ENCODE measurements at places on chromosomes 6 and 20.

GRCh38 chr6:35011096-35012041 is 122.3 kb downstream of the ANKS1A start:
- no peak for DNase-seq

DNA sequence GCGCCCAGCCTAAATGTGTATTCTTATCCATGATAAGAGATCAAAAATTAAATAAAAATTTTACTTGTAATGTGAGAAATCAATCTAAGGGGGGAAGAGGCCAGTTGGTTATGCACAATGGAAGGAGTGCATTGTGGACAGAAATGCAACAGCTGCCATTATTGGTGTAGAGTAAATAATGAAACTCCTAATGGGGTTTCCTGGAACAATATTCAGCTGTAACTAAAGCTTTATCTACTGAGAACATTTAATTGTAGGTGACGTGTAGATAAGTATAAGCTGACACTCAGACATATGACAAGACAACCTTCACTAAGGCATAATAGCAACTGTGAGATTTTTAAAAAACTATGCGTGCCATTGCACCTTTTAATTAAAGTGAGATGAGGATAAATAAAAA is 71.4 kb downstream of the CEP57L1 start:
- DNase-seq, result no peak

DNA sequence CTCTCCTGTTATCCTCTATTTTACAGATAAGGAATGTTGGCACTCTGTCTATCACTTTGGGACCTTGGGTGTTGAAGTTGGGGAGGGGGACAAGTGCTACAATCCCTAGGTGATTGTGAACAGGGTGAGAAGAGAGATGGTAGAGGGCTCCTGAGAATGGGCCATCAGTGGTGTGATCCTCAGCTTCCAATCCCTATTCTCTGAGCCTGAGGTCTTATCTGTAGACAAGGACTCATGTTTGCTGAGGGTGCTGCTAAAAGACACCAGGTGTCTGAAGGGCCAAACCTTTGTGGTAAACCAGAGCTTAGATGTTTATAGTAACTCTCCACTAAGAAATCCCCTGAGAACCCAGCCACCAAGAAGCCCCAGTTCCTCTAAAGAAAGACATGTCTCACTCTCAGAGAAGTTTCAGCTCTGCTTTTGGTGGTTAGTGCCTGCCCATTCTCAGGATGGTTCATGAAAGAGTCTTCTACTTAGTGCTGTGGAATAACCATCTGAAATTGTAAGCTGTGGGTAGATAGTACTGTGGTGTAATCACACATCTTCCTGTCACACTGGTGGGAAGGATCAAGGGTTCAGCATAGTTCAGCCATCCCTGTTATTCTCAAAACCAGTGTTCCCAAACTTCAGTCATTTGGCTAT is 58.2 kb upstream of the IL20RA start:
- DNase-seq, result no peak

GRCh38 chr6:36851149-36851614 is 11.9 kb upstream of the CPNE5 start:
- peak; percentile 89 for DNase-seq

- no peak for DNase-seq
These were observed 84.5 kb upstream of the GPR6 start for GRCh38 chr6:109893606-109894005.

DNA sequence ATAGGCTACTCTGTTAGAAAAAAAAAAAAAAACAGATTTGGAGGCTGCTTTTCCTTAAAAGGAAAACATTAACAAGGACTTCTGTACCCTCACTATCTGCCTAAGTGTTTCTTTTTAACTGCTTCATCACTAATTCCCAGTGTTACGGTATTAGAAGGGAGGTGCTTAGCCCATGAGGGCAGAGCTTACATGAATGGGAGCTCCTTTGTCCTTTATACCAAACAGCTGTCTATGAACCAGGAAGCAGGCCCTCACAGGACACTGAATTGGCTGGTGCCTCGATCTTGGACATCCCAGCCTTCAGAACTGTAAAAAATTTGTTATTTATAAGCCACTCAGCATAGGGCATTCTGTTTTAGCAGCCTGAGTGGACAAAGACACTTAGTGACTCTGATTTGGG is 215.6 kb upstream of the NRSN1 start:
- DNase-seq, result peak; percentile 17

DNA sequence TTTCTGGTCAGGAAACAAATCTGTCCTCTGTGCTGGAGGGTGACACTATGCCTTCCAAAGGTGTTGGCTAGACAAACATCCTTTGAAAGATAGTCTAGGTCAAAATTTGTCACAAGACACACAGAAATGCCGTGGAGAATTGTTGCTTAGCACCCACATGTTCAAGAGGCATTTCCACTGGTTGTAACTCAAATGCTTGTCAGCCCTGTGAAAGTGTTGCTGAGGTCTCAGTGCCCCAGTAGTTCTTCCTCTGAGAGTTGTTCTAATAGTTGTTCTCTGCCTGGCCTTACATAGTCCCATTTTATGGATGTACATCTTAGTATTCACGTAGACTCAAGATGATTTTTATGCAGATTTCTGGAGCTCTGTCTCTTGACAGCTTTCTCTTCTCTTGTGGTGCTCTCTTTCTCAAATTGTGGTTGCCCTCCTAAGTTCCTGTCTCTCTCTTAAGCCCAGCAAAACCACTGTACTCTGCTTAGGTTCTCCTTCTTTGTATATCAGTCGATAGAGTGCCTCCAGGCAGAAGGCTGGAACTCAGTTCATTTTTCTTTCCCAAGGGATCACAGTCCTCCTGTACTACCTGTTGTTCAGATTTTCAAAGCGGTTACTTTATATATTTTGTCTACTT is 39.5 kb upstream of the REV3L start:
- DNase-seq, result no peak

DNA sequence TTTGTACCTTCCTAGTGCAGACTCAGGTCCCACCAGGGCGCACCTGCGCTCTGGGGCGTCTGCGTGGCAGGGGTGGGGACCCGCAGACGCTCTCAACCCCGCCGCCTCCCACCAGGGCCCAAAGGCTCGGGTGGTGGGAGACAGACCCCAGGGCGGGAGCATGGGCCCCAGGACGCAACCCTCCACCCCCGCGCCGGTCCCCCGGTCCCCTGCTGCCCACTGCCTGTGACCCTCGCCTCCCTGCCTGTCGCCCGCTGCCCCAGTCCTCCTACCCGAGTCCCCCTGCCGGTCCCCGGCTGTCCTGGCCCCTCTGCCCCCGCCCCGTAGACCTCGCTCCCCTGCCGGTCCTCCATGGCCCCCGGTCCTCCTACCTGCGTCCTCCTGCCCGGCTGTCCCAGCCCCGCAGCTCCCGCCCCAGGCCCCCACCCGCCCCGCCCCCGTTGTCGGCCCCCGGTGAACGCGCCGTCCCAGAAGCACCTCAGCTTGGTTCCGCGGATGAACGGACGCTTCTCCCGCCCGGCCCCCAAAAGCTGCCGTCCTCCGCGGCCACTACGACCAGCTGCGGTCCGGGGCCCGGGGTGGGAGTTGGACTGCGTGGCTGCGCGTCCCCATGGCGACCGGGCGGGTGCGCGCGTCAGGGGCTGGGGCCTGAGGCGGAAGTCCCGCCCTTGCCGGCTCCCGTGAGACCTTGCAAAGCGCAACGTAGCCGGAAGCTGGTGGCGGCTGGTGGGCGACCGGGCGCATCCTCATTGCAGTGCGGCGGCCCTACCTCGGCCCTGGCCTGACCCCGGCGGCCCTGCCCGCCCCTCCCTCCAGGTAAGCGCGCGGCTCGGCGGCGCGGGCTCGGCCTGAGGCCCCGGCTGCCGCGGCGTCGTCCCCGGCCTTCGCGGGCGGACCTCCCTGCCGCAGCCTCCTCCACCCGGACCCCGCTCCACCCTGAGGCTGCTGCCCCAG is at the start of gene ARFGAP1:
Gene ARFGAP1, plus strand, starts transcription at position 709 of the 954 bp plus-strand sequence. CDS start 2,768 bp downstream, outside the sequence.
- DNase-seq, result peak; percentile 71

DNA sequence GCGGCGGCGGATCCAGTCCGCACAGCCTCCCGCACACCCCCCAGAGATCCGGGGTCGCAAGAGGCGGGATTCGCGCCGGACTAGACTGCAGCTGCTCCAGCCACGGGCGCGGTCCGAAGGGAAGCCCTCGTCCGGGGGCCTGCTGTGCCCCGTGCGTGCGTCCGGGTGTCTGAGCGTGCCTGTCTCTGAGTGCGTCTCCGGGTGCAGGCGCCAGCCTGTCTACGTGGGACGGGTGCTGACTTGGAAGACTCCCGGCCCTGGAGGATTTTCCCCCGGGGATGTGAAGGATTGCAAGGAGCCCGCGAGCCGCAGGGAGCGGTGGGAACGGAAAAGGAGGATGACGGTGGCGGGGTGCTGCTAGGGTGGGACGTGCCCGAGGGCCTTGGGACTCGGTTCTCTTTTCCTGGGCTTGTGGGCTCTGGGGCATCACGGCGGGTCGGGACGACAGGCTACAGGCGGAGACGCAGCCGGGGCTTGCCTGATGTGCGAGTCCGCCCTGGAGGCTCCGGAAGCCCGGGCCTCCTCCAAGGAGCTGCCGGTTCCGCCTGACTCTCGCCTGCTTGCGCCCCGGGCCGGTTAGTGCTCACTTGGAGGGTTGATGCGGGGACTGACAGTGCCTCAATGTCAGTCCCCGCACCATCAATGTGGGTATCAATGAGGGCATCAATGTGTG is 5.7 kb downstream of the MAFB start:
- no peak for DNase-seq
